ENCODE measurements at places on chromosomes 2 and 18. TPM values are rescaled to one million over a fixed set of nuclear protein-coding genes. Genes with fewer than 3 reads are reported as not detected.

Gene TUBA3E
- not detected for total RNA-seq

Gene POTEC
- not detected for total RNA-seq

Gene UGT1A4
- total RNA-seq: not detected

Gene IL1RN
- total RNA-seq: not detected

GRCh38 chr18:40292985-40293710 is 1661.9 kb upstream of the PIK3C3 start:
- H3K36me3 ChIP-seq: no peaks in the 10 kb centered on the region
- H3K27me3 ChIP-seq: peaks cover 1% of the 10 kb centered on the region

- H3K27me3 ChIP-seq: peaks cover 3% of the 10 kb centered on the region
- H3K4me1 ChIP-seq: no peaks in the 10 kb centered on the region
- no peak overlapping the region for H3K27ac ChIP-seq
- H3K36me3 ChIP-seq: no peaks in the 10 kb centered on the region
- DNase-seq: no peak
- no peak overlapping the region for H3K4me3 ChIP-seq
These were observed 9.7 kb downstream of the SPP2 start for GRCh38 chr2:234060236-234060635.

GRCh38 chr2:105294844-105295481 is 34.6 kb downstream of the TGFBRAP1 start:
- H3K36me3 ChIP-seq: peaks cover 17% of the 10 kb centered on the region
- no peaks in the 10 kb centered on the region for H3K4me1 ChIP-seq
- H3K27ac ChIP-seq: no peak overlapping the region
- no peaks in the 10 kb centered on the region for H3K27me3 ChIP-seq
- H3K4me3 ChIP-seq: no peak overlapping the region
